ENCODE measurements at places on chromosomes 12 and 14.

DNA sequence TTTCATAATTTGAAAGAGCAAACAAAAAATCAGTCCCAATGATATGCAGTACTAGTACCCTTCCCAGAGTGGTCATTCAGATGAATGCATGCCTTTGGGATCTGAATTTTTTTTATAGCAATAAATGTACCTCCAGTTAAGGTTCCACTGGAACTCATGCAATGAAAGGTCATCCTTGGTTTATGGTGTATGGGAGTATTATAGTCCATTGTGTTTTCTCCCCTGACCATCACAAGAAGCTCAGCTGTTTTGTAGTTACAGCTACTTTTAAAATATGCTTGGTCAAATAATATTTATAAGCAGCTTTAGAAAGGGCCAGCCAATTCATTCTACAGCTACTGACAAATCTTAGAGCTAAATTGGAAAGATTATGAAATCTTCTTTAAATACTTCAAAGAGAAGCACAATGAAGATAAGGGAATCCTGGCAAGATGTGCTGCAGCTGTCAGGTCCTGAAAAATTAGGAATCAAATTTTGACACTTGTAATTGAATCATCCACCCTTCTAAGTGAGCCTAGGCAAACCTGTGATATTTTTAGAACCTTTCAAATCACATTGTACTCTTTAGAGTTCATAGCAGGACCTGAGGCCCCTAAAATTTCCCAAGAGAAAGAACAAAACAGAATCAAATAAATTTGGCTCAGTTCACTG lies 46.5 kb downstream of the IFT81 start:
- DNase-seq, result no peak

DNA sequence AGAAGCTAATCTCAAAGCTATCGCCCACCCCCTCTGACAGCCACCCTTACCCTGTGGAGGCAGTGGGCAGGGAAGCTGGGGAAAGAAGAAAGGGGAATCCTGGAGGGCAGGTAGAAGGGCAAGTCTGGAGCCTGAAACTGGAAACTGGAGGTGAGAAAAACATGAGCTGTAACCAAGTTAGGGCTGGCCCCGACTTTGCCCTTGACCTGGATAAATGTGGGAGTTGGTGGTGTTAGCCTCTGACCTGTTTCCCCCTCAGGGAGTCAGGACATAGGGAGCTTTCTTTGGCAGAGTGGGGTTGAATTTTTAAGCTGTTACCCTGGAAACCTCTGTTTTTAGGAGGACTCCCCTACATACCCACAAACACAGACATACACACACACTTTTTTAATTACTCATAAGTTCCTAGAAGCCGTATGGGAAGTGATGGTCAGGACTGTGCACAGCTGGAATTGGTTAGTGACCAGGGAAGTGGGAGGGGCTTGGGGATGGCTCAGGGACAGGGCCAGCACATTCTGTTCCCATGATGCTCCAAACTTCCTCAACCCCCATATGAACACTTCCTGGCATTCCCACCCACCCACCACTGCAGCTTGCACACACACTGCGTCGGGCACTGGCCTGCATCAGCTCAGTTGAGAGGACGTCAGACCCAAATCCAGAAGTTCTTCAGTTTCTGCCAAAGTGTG lies 5.0 kb upstream of the MMP19 start:
- peak; percentile 18 for DNase-seq

DNA sequence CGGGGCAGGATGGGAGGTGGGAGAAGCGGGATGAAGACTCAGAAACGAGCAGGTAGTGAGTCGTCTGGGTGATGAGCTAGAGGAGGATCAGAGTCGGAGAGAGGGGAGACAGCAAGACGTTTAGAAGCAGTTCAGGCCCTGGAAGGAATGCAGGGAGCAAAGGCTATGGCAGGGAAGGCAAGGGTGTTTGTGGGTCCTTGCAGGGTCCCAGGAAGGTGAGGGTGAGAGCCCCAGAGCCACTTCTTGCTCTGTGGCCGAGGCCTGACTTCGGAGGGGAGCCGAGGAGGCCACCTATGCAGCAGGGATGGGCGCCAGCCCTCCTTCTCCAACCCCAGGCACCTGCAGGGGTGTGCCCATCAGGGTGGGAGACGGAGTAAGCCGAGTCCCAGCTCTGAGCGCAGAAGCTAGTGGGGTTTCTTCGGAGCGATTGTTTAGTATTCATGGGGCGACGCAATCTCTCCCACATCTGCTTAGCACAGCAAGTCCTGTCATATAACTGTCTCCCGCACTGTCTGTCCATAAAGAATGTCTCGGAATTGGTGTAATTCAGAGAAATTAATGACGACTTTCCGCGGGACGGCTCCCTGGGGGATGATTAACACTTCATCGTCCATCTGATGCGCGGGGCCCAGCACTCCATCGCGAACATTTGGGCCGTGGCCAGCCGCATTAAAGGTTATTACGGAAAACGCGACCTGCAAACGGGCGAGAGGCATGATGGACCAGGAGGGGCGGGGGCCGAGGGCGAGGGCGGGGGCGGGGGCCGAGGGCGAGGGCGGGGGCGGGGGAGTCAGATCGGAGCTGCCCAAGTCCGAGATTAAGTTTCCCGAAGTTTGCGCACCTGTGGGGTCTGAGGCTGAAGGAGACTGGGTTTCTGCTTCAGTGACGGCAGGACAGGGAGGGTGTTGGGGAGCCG lies 12.2 kb upstream of the CALCOCO1 start:
- DNase-seq, result no peak

DNA sequence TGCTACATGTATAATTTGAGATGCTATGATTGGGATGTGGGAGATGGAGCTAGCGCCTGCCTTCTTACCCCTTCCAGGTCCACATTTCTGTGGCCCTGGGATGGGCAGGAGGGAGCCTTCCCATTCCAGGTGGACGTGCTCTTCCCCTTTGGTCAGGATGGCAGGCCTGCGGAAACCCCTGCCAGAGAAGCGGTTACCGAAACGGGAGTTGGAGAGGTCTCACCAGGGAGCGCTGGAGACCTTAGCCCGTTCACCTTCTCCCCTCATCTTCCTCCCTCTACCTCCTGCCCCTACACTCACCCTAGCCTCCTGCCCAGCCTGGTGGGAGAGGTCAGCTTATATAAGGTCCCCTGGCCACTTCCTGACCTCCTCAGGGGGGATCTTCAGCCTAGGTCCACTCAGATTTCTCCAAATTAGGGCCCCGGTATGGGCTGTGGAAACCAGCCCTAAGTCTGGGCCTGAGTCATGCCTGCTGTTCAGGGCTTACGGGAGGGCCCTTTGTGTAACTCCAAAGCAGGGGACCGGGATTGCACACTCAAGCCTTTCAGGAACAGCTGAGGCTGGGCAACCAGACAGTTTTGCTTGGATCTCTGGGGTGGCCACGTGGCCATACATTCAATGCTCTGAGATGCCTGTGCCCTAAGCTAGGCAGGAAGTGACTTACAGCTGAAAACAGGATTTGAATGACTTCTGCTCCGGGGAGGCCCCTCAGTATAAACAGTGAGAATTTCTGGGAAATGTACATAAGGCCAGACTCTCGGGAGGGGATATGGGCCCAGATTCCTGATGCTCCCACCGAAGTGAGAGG lies 10.2 kb upstream of the MEG3 start:
- no peak for DNase-seq

DNA sequence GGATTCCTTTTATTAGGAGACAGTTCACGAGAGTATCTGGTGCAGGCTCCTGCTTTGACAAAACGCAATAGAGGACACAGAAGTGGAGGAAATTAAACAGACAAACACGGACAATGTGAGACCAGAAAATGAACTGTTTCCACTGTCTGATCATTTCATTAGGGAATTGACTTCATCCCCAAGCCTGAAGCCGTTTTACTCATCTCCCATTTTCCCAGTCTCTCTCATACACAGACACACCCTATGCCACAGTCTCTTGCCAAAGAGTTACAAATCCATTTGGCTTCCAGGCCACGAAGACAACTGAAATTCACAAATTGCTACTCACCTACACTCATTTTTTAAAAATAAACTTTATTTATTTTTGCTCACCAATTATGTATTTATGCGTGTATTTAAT lies 1087.8 kb upstream of the TMEM132C start:
- DNase-seq, result no peak

GRCh38 chr12:108921946-108922345 lies 42.1 kb downstream of the DAO start:
- no peak for DNase-seq

DNA sequence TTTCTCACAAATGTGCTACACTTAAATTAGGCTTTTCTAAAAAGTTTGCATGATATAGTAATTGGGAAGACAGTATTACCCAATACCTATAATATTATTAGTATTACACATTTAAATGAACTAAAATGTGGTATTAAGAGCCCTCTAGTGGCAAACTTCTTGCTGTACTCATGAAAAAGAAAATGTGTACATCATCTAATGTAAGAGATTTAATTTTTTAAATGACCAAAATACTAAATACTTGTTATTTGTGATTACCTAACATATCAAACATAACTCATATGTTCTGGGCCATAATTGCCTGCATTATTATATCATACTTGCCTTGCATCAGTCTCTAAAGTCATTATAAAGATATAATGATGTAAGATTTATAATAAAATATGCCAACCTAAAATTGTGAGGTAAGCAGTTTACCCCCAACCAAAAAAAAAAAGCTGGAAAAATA lies 64.2 kb downstream of the DNAI7 start:
- DNase-seq, result no peak

DNA sequence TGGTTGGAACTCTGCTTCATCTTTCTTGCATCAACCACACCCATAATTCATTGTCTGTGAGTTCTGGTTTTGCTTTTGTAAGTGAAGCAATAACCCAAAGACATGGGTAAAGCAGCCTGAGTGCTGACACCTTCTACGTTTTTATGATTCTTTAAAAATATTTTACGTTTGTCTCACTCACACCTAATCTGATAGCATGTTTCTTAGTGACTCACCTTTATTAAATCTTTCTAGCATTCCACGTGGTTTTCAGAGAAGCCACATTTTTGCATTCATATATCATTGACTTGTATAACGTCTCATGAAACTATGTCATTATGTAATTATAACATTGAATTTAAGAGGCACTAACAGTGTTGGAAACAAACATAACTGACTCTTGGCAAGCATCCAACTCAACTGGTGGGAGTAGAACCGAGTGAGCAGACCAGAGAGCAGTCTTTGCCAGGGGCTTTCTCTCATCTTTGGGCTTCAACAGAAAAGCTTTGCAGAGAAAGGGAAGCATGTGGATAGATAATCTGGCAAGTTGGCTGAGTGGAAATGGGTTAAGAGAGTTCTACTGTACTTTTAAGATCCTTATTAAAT lies 118.8 kb downstream of the TPH2 start:
- no peak for DNase-seq

DNA sequence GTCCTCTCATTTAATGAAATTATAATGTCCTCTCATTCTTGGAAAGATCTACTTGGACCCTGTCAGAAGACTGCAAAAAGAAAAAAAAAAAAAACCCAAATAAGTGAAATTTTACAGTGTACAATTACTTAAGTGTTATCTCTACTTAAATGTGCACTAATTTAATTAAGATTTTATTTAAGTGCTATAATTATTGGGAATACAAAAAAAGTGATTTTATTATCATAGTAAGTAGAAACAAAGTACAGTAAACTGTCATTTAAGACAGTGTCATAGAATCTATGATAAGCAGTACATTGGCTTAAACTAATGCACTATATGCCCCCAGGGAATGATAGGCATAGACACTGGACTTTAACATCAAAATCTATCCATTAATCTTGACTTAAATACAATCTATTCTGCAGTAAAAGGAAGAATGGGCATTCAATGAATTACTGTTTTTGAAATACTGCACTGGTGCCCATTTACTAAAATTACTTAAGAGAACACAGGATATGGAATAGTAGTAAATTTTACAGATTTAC lies 23.3 kb downstream of the INSM2 start:
- DNase-seq, result no peak

- DNase-seq, result no peak
Measured at GRCh38 chr12:34597548-34598351, 575.5 kb downstream of the ALG10 start.

GRCh38 chr14:34254031-34254430 lies 208.0 kb downstream of the SPTSSA start:
- DNase-seq, result no peak

DNA sequence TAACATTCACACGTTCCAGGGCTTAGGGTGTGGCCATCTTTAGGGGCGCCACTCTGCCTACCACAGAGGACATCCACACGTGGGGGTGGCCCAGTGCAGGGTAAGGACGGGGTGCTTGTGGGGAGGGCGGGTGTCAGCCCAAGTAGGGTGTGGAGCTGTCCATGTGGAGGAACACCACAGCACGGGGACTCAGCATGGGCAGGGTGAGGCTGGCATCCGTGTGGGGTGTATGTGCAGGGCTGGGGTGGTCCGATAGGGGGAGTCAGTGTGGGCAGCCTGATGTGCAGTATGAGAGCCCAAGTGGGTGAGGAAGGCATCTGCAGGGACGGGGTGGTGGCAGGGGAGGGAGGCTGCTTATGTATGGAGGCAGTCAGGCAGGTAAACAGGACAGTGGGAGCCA lies 17.7 kb downstream of the PSMC1 start:
- no peak for DNase-seq

DNA sequence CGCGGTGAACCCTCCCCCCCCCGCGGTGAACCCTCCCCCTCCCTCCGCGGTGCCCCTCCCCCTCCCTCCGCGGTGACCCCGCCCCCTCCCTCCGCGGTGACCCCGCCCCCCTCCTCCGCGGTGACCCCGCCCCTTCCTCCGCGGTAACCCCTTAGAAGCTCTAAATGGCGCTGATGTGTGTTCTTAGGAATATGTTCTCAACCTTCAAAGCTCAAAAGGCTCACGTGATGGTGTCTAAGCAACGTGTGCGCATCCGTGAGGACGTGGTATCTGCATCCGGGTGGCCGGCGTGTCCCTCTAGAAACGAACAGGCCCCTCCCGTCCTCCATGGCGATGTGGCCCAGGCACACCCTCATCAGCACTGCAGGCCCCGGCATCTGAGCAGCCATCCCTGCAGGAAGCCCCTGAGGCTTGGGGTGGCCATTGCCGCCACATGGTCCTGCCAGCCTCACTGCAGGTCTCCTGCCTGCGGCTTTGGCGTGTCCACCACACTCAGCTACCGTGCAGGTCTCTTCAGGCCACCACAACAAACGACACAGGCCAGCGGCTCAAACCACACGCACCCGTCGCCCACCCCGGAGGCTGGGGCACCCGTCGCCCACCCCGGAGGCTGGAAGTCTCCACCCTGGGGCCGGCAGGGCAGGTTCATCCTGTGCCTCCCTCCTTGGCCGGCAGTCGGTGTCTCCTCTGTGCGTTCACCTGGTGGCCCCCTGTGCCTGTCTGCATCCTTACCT lies 14.5 kb upstream of the FBRSL1 start:
- no peak for DNase-seq

DNA sequence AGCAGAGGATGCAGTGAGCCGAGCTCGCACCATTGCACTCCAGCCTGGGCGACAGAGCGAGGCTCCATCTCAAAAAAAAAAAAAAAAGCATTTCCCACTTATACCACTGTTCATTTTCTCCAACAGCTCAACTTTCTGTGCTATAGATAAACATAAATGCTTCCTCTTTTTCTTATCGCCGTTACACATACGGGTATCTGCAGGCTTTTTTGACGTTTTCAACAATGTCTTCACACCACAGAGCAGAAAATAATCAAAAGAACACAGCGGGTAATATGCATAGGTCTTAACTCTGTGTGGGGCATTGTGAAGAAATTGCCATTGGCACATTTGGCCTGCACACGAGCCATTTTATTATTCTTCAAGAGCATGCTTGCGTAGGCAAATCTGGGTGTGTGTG lies 86.4 kb downstream of the CAPZA3 start:
- no peak for DNase-seq
